Hematopoietic multipotent progenitor cell treated with erythropoietin and hydrocortisone succinate and interleukin-3 and kit ligand, for 17 days (in vitro differentiated cells): ENCODE measurements at places on chromosomes 7 and 10.

DNA sequence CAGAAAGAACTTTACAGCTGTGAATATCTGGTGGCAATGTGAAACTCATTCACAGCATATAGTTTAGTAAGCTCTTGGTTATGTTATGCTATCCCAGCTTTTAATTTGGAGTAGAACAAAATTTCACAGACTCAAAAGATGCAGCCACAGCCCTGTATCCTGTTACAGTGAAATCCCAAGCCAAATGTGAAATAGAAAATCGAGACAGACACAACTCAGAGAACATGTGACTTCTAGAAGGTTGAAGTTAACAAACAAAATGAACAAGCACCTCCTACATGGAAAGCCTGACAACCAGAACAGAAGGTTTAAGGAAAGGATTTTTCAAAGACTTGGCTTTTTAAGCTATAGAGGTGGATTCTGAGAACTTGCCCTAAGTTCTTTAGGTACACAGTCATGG lies 39.6 kb downstream of the JAZF1 start:
- DNase-seq = no peak

- DNase-seq = no peak
Observed at GRCh38 chr7:104551226-104551625, 222.8 kb downstream of the LHFPL3 start.

GRCh38 chr10:25614652-25615051 lies 319.4 kb upstream of the MYO3A start:
- no peak for DNase-seq

DNA sequence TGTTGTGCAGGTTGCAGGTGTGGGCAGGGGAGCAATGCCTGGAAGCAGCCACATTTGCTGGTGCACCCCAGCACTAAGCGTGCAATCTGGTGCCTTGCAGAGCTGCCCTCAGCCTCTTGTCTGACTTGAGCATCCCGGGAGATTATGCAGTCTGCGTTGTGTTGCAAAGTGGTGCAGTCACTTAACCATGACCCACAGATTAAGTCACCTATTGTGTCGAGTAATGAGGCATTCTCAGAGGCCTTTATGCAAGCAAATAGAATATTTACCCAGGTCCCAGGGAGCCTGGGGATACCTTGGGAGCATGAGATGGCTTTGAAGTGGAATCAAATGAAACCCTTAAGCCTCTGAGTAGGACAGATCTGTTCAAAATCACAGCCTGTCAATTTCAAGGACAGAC lies 529.0 kb downstream of the TYW1 start:
- DNase-seq = no peak
